Lower leg skin (tissue), 4 donors: ENCODE measurements at places on chromosomes 16 and 17. TPM values are rescaled to one million over a fixed set of nuclear protein-coding genes. Genes with fewer than 3 reads are reported as not detected.

DNA sequence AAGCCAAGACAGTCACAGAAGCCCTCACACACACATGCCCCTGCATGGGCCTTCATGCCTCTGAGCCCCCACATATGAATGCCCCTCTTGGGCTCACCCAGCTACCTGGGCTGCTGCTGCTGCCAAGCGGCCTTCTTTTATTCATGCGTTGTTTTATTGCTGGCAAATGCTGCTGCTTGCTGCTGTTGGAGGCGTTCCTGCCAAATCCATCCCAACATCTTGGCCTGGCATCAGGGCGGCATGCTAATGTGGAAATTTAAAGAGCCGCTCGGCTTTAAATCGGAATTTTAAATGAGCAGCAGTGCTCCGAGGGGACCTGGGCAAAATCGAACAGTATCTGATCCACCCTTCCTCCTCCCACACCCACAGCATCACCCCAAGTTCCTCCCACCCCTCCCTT lies 39.0 kb downstream of the NEUROD2 start:
- DNase-seq, result no peak

ITGAX gene
- 1.5 TPM for total RNA-seq

GRCh38 chr17:79775632-79776031 lies 2.3 kb upstream of the CBX2 start:
- DNase-seq, result no peak

KRT20 gene
- not detected for total RNA-seq

DNA sequence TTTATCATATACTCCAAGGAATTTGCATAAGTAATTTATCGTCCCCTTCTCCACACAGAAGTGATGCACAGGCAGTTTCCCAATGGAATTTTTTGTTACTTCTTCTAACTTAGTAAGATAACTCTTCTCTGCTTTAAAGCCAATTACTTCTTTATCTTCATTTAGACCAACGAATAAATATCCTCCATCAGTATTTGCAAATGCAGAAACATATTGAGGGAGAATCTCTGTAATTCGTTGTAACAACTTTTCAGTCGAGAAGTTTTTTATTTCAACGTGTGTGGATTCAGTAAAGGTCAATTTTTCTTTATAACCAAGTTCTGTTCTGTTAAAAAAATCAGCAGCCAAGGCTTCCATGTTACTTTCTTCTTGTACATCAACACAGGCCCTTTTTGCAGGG lies 30.7 kb upstream of the SLFN13 start:
- DNase-seq, result no peak

- no peak for DNase-seq
These were observed 21.2 kb upstream of the GINS2 start for GRCh38 chr16:85709766-85710585.

GRCh38 chr17:50107790-50108414 lies 12.8 kb downstream of the PDK2 start:
- no peak for DNase-seq

DNA sequence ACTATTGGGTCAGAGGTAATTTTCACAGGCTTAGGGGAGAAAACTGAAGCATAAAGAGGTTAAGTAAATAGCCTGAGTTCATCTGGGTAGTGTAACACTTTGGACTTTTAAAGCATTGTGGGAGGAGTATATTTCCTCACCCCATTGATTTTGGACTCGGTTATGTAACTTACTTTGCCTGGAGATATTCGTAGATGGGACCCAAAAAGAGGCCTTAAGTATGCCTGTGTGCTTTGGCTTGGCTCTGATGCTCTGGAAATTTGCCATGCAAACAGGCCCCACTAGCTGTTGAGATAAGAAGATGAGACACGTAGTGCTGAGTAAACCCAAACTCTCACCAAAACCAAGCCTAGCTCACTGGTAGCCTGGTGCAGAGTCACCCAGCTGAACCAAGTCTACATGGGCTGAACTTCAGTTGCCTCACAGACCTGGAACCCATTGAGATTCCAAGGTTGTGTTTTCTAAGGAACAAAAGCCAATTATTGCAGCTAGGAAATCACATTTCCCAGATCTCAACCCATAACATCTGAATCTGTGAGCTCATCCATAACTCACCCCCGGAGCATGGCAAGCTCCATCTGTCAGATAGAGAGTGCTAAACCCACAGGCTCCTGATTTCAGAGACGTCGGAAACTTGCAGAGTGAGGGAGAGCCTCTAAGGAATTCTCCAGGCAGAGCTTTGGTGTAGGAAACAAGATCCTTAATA lies 536.0 kb upstream of the C16orf82 start:
- no peak for DNase-seq

HAS3 gene
- total RNA-seq, result 4.0 TPM

GRCh38 chr17:61593426-61593825 lies 2.4 kb upstream of the NACA2 start:
- no peak for DNase-seq

GRCh38 chr17:67588326-67588725 lies 129.4 kb upstream of the NOL11 start:
- DNase-seq, result no peak

DNA sequence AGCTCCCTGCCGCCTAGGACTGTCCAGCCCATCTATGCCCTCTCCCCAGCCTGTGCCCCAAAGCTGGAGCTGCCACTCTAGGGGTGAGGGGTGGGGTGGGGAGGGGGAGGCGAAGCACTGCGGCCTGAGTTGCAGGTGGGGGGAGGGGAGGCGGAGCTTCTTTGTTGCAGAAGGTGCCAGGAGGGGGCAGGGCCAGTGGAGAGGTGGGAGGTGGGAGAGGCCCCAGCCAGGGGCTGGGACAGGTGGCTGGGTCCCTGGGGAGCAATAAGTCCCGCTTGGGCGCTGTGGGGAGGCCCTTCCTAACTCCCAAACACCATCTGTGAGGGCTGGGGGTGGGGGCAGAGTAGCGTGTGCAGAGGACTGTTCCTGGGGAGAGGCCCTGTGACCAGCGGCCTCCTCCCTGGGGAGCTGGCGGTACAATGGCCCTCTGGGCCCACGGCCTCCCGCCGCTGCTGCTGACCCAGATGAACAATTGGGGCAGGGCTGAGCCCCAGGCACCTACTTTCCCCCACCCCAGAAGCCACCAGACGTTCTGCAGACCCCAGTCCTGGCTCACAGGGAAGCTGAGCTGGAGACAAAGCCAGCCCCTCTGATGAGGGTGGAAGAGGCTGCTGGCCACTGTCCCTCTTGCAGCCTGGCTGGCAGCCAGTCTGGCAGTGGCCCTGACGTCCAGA lies 2.2 kb upstream of the NTN3 start:
- no peak for DNase-seq

- DNase-seq, result no peak
These were observed 4.7 kb upstream of the GPRC5C start for GRCh38 chr17:74427048-74427762.

- DNase-seq, result peak; percentile 94
These were observed 11.2 kb upstream of the SLC47A2 start for GRCh38 chr17:19727501-19728078.

GRCh38 chr17:13597723-13598347 lies 3.9 kb downstream of the HS3ST3A1 start:
- DNase-seq, result no peak

GRCh38 chr17:48671697-48672171 lies 45.6 kb upstream of the HOXB9 start:
- peak; percentile 96 for DNase-seq

CX3CL1 gene
- 11.3 TPM for total RNA-seq

- DNase-seq, result no peak
These were observed 50.1 kb upstream of the DDX52 start for GRCh38 chr17:37693328-37693727.

- DNase-seq, result no peak
These were observed 76.3 kb downstream of the CEP95 start for GRCh38 chr17:64583038-64583437.

DNA sequence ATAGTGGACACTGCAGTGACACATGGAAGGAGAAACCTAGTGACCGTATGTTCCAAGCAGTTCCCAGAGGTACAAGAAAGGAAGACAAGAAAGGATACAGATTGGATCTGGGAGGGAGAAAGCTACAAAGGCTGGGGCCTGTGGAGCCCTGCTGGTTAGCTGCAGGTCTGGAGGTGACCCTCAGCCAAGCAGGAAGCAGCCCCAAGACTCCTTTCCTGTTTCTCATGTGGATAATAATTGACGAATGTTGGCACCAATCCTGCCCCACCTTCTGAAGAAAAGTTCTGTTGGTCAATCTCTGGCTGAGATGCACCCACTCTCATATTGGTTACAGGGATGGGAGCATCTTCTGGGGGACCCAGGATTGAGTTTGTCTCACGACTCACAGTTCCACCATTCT lies 99.8 kb downstream of the SHISA6 start:
- no peak for DNase-seq

SULT1A1 gene
- total RNA-seq, result 3.6 TPM

GRCh38 chr17:2947996-2948550 lies 115.3 kb downstream of the OR1D5 start:
- no peak for DNase-seq

DNA sequence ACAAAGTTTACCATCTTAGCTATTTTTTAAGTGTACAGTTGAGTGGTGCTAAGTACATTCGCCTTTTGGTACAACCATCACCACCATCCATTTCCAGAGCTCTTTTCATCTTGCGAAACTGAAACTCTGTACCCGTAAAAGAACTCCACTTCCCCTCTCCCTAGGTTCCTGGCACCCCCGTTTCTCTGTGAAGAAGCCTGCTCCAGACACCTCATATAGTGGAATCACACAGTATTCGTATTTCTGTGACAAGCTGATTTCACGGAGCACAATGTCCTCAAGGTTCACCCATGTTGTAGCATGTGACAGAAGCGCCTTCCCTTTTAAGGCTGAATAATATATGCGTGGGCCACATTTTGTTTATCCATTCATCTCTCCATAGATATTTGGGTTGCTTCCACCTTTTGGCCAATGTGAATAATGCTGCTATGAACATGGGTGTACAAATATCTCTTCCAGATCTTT lies 54.2 kb upstream of the MAP3K14 start:
- DNase-seq, result no peak

DNA sequence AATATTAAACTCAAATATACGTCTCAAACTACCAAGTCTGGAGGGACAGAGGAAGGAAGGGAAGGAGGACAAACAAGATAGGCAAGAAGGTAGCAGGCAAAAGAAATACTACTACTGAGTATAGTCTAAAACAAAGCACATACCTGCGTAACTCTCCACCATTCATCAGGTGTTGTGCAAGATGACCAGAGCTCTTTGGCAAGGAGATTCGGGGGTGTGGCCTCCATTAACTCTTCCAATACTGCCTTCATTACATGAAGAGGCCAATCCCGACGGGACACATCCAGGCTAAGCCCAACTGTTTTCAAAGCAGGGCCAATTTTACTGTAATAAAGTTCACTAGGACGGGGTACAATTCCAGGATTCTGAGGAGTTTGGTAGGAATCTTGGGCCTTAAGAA lies 38.2 kb upstream of the ARL6IP1 start:
- DNase-seq, result no peak

DNA sequence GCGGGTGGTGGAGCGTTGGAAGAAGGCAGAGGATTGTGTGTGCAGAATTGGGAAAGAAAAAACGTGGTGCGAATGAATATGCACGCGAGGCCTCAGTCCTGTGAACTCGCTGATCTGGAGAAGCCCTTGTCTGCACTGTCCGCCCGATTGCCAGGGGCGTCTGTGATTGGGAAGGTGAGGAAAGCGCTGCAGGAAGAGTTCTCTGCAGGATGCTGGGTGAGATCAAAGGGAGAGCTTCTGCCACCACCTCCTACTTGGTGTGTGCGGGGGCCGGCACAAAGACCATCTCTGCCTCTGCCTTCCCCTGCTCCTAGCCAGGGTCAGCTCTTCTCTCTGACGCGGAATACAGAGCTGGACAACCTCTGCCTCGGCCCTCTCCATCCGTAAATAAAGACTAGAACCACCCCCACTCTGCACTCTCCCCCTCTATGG lies 841 bp upstream of the RAB5C start:
- DNase-seq, result no peak

- DNase-seq, result no peak
These were observed 37.4 kb downstream of the BPTF start for GRCh38 chr17:67862614-67863217.

GRCh38 chr17:10022416-10022815 lies 117.3 kb upstream of the RCVRN start:
- no peak for DNase-seq

- no peak for DNase-seq
These were observed 634 bp upstream of the NATD1 start for GRCh38 chr17:21253646-21254441.

DNA sequence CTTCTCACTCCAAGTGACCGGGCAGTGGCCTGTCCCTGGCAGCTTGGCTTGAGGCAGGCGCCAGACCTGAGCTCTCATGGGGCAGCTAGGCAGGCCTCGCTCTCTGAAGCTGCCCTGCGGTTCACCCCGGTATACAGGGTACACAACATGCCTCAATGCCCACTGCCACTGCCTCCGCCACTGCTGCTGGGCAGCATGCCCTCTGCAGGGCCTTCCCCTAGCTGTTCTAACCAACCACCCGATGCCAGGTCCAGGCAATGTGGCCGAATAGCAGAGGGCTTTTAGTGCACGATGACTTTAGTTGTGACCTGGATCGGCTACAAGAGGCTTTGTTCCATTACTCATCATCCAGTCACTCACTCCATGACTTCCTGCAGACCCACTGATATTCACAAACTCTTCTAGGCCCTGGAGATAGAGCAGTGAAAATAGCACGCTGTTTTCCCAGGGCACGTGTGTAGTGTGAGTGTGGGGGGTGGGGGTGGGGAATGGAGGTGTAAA lies 19.7 kb downstream of the CDC42EP4 start:
- no peak for DNase-seq

- DNase-seq, result no peak
These were observed 20.4 kb downstream of the DUSP14 start for GRCh38 chr17:37510056-37510455.

MFSD6L gene
- total RNA-seq, result 0.23 TPM

SLC39A11 gene
- 44.1 TPM for total RNA-seq

DNA sequence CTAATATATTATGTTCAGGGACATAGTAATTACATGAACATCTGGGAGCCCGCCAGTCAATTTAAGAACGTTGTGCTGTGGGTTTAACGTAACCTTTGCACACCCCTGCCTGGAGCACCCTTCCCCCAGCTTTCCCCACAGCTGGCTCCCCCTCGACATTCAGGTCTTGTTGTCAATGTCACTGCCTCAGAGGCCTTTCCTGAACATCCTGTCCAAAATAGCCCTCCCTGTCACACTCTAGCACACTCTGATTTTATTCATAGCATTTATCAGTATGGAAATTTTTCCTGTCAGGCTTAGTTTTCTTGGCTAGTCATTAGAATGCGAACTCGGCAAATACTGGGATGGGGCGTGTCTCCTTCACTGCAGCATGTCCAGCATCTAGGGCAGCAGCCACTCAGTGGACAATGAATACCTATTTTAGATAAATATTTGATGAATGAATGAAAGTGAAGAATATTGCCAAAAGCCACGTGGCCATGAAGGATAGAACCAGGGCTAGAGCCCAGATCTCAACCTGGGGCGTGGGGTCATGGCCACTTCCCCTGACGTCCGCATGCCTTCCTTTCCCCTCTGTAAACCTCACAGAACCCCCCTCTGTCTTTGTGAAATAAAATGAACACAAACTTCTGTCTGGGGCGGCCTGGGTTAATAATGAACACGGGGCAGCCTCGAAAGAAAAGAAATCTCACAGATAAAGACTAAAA lies 10.5 kb downstream of the PIK3R6 start:
- peak; percentile 52 for DNase-seq
